ENCODE measurements at places on chromosomes 3 and 15.

DNA sequence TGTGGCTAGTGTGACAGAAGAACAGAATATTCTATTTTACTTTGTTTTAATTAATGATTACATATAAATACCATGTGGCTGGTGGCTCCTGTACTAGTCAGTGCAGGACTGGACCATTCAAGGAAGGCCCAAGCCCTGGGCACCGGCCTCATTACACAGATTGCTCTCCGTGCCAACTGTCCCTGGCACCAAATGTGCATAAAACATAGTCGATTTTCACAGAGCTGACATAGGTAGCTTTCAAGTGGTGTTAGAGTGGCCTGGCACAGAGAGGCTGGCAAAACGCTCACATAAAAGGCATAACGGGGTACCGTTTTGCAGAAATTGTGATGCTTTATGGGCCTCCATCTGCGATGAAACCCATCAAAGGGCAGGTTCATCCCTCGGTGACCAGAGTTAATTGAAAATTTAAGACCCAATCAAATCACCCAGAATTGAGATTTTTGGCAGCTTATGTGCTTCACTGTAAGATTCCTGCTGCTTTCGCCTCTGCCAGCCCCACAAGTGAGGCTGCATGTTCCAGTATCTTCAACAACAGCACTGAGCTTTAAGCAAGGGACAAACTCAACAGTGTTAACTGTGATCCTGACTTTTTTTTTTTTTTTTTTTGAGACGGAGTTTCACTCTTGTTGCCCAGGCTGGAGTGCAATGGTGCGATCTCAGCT is 25.9 kb downstream of the RFTN1 start:
- no peak for DNase-seq

- DNase-seq = no peak
These were observed 331.6 kb downstream of the PYDC2 start for GRCh38 chr3:191792580-191792979.

GRCh38 chr15:101306341-101307047 is 11.4 kb upstream of the SNRPA1 start:
- no peak for DNase-seq

GRCh38 chr3:113985541-113985940 is 37.7 kb downstream of the ZDHHC23 start:
- DNase-seq = no peak

GRCh38 chr3:98552232-98553020 is 20.6 kb downstream of the GPR15 start:
- no peak for DNase-seq

DNA sequence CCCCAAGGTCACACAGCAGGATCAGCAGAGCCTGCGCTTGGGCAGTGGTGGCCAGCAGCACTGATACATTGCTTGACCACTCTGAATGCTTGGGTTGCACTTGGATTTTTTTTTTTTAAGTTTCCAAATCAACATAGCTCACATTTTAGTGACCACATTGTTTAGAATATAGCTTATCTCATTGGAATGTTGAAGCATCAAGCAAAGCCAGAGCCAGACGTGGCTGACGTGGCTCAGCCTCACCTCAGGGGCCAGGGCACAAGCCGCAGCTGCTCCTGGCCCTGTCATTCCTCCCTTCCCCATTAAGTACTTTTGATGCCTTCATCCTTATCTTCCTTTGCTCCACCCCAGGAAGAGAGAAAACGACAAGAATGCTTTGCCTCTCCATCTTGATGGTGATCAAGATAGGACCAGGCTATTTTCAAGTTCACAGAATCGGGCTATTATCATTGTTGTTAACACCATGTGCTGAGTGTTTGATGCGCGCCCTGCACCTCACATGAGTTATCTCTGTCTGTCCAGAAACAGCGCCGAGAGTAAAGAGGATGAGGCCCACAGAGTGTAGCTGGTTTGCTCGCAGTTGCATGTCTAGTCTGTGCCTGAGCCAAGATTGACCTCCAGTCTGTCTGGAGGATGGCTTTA is 75.8 kb downstream of the AAGAB start:
- DNase-seq = no peak

- DNase-seq = no peak
These were observed 69.2 kb upstream of the ICE2 start for GRCh38 chr15:60548101-60548500.

DNA sequence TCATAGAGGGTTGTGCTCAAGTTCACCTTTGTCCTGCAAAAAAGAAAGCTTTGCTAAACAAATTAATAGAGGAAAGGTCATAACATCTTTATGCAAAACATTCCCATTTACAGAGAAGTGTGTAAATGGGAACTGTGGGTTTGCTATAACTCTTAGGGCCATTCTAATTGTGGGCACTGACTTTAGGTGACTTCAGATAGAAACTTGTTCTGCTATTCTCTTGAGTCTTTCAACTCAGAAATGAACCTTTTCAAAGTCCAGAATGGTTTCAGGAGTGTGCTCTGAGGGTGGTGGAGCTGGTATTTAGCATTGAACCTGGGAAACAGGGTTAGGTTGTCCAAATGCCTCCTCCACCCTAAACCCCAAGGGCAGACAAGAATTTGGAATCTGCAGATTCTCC is 34.0 kb downstream of the SPTSSB start:
- DNase-seq = no peak

DNA sequence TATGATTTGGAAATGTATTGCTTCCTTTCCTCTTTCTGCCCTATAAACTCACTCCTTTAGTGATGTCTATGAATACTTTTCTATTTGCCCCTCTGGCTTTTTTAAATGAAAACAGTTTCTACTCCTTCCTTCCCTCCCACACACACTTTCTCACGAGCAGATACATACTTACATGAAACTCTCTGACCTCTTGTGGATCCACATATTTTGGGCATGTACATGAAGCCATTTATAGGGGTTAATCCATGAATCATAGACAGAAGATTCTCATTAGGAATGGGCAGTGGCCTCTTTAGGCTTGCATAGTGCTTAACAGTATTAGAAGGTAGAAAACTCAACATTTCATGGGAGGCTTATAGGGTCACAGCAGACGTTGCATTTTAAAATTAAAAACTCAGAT is 24.8 kb downstream of the ANAPC13 start:
- no peak for DNase-seq

- no peak for DNase-seq
These were observed 188.2 kb downstream of the VPS13C start for GRCh38 chr15:61871926-61872522.

GRCh38 chr15:94412979-94413746 is 181.8 kb downstream of the MCTP2 start:
- no peak for DNase-seq

GRCh38 chr3:9225268-9225667 is 24.2 kb downstream of the SRGAP3 start:
- DNase-seq = no peak

GRCh38 chr3:126085841-126086240 is 1.9 kb upstream of the SLC41A3 start:
- no peak for DNase-seq

DNA sequence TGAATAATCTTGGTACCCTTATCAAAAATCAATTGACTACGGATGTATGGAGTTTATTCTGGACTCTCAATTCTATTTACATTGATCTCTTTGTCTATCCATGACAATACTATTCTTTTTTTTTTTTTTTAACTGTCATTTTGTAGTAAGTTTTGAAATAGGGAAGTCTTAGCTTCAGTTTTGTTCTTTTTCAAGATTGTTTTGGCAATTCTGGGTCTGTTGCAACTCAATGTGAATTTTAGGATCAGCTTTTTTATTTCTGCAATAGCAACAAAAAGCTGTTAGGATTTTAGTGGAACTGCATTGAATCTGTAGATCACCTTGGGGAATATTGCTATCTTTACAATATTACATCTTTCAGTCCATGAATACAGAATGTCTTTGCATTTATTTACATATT is 21.4 kb downstream of the BTLA start:
- no peak for DNase-seq

DNA sequence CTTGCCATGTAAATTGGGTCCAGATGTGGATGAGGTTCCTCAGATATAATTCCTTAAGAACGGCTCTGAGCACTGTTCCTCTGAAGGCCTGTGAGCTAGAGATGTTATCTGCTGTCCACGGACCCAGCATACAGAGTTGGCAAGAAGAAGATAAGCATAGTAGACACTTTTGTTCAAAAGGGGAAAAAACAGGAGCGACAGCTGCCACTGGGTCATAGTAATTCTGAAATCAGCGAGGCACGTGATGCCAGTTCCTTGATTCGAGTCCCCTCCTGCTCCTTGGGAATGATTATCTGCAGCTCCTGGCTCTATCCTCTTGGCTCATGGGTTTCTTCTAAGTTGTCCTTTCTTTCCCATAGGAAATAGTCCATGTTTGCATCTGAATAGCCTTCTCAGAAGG is 2.5 kb upstream of the RAB7A start:
- no peak for DNase-seq

DNA sequence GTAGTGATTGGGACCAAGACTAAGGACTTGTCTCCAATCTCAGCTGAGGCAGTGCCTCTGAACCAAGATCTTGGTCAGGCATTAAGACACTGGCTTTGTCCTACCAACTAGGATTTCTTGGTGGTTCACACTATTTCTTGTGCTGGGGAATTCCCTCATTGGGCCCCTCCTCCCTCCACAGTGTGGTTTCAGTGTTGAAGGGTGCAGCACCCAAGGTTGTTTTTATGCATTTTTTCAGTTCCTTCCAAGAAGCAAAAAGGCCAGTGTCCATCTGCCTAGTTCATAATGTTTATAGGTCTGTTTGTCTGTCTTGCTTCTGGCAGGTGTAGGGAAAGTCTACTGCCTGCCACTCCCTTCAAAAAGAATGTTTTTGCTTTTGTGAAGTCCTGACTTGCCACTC is 10.6 kb upstream of the ITPKA start:
- no peak for DNase-seq

DNA sequence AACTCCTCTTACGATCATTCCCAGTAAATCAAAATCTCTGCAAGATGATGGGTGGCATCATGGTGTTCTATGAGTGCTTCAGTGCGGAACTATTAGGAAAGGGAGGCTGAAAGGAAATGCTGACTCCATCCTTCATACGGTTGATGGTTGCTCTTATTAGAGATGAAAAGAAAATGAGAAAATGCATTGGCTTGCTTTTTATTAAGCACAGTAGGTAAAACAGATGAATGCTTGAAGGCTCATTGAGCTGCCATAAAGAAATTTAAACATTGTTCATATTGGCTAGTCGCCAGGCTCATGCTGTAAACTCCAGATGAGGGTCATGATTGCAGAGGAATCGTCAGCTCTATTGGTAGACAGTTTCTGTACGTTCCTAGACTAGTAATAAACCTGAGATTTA is 115.8 kb downstream of the EPHA3 start:
- DNase-seq = no peak

- DNase-seq = no peak
These were observed 448 bp downstream of the SHISA5 start for GRCh38 chr3:48503401-48504050.

DNA sequence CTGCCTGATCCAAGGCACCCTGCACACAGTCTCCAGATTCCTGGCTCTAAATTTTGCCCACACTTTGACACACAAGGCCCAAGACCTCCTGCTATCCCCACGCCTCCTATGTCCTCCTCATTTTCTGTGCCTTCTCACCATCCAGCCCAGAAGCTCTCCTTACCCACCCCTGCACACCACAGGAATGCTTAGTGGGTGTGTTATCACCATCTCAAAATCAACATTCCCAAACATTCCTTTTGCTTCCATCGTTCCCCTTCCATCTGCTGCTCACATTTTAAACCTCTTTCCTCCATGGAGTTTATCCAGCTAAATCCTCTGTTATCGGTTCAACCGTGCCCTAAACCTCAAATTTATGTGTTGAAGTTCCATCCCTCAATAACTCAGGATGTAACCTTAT is 43.9 kb downstream of the DGKG start:
- no peak for DNase-seq

- DNase-seq = no peak
These were observed 270.5 kb upstream of the STT3B start for GRCh38 chr3:31262201-31262600.

All from NCI-H187 treated with DMSO at 0.1 percent for 48 hours (cell line).